ENCODE measurements at places on chromosomes 11 and 22. TPM values are rescaled to one million over a fixed set of nuclear protein-coding genes. Genes with fewer than 3 reads are reported as not detected.

VPS51 gene
- 209 TPM for total RNA-seq

FAM181B gene
- total RNA-seq, result 0.16 TPM

UCP2 gene
- 1.2 TPM for total RNA-seq

PDE2A gene
- total RNA-seq, result 0.97 TPM
